ENCODE measurements at places on chromosomes 4 and X.

DNA sequence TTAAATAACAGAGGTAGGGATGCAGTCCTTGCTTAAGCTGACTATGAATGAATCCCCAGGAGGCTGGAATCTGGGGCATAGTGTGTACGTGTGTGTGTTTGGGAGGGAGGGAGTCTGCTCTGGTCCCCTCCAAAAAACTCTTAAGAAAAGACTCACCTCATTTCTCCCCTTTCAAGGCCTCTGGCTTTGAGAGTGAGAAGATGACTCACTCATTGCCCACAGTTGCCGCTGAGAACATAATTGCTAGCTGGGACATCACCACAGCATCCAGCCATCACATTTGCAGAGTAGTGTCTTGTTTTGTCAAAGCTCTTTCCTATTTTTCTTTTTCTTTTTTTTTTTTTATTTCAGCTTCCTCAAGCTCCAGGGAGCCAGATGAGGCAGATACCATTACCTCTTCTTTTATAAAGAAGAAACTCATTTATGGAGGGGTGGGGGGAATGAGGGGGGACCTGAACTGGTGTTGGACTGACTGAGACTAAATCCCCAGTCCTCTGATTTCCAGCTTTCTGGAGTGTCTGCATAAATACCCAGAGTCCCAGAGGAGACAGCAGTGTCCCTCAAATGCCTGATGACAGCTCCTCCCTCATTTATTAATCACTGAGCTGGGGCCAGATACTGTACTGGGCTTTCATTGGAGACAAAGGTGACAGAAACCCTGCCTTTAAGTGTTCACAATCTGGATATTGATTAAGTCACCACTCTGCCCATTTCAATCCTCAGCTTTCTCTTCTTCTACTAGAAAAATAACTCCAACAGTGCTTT is 61.9 kb upstream of the LAS1L start:
- no peak for DNase-seq

DNA sequence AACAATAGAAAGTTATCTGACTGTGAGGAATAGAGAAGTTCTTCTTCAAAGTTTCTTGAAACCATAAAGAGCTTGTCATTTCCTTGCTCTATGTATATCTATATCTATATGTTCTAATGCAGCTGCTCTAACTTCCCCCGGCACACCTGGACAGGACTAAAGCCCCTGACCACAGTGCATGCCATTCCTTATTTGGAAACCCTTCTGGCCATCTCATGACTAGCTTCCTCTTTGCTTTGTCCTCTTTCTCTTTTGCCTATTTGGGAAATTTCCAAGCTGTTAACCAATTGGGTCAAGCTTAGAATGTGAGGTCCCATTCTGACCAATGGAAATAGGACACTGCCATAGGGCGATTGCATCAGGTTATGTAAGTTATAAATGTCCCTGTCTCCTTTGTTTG is 1481.1 kb downstream of the STIM2 start:
- DNase-seq: no peak

DNA sequence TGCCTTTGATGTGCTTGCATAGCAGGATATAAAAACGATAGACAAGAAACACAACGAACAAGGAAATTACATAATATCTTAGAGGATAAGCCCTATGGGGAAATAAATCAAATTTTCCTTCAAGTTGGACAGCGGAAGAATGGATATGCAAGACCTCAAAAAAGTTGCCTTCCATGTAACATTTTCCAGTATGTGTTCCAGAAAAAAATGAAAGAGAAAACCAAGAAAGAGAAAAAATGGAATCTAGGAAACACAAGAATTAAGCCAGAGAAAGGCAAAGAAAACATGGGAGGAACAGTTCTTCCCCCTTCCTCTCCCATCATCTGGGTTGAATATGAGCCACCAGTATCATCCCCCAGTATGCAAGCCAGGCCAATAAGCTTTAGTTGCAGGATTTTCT is 34.6 kb upstream of the MID1 start:
- DNase-seq: no peak

DNA sequence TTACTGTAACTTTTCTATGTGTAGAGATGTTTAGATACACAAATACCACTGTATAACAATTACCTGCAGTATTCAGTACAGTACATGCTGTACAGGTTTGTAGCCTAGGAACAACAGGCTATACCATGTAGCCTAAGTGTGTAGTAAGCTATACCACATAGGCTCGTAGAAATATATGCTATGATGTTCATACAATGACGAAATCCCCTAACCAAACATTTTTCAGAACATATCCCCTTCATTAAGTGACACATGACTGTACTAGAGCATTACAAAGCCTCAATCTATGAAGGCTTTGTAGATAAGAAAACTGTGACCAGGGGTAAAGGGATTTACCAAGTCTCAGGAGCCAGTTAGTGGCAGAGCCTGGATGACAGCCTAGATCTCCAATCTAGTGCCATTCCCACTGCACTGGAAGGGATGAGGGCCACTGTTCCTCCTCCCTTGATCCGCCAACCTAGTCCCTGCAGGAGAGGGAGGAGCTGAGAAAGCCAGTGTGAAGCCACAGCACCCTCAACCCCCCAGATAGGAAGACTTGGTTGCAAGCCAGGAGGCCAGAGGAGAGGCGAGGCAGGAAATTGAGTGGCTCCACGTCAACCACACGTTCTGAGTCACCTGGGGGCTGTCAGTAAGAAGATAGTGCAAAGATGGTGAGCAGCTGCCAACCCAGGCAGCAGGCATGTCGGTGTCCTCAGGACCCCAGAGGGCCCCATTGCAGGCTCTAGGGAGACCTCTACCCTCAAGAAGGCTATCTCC is 227.7 kb downstream of the BCOR start:
- DNase-seq: no peak

GRCh38 chr4:14028862-14029261 is 401.3 kb upstream of the BOD1L1 start:
- DNase-seq: no peak

DNA sequence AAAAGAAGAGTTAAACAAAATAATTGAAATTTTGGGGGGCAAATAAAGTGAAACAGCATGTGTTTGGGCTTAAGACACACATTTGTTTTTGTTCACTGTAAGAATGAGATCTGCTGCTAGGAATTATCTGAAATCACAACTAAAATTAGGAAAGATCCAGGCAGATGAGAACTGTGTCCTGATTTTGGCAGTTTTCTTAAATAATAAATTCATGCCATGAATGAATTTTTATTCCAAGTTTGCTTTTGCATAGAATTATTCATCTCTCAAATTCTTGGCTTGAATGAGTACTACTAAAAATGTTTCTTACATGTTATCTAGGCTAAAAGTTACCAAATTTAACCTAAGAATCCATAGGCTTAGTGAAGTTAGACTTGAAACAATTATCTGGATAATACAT is 321.7 kb downstream of the ANK2 start:
- no peak for DNase-seq

- DNase-seq: no peak
Observed at GRCh38 chr4:98505992-98506391, 152.4 kb downstream of the TSPAN5 start.

DNA sequence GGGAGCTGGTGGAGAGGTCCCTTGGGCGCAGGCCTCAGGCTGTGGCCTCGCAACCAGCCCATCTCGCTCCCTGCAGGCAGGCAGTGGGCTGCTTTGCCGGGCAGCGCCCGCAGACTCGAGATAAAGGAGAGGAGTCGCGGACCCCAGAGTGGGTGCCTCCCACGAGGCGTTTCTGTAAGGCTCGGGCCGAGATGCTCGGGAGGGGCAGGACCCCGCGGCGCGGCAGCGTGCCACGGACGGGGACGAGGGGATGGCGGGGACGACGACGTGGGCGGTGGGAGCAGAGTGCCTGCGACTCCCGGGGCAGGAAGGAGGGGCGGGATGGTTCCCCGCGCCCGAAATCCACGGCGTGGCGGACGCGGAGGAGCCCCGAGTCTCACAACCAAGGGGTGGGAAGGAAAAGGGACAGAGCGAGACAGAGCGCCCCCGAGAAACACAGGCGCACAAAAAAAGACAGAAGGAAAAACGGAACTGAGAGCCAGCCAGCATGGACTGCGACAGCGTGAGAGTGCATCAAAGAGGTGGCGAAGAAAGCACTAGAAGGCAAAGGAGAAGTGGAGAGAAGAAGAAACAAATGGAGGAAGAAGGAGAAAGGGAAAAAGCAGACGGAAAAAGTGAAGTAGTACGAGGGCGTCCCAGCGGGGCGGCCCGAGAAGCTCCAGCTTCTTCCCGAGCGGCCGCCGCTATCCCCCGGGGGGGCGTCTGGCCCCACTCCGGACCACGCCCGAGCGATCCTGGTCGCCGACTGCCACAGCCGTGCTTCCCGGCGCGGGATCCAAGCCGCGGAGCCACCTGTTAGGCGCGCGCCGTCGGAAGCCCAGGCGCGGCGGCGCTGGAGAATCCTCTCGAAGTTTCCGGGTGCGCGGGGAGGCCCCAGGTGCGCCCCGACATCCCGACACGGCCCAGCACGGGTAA is 1.5 kb downstream of the BEND4 start:
- DNase-seq: no peak

DNA sequence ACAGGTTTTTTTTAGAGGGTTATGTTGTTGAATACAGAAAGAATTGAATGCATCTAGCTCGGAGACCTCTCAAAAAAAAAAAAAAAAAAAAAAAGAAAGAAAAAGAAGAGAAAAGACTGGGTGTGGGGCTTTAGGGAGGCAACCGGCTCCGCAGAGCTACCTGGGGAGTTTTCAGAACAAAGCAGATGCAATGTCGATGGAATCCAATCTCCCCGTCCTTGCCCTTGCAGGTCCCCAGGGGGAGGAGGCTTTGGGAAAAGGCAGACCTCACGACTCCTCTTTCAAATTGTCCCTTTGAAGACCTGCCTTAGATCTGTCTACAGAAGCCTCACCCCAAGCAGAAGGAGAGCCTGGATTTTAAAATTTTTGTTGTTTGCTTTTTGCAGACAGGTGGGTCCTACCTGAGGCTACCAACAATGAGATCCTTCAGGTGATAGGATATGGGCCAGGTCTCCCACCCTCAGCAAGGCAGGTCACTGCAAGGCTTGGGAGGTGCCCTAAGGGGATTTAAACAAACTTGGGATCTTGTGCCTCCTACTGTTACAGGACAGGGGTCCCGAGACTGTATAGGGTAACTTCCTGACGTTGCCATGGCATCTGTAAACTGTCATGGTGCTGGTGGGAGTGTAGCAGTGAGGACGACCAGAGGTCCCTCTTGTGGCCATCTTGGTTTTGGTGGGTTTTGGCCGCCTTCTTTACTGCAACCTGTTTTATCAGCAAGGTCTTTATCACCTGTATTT is 75.2 kb upstream of the PRKX start:
- DNase-seq: no peak

DNA sequence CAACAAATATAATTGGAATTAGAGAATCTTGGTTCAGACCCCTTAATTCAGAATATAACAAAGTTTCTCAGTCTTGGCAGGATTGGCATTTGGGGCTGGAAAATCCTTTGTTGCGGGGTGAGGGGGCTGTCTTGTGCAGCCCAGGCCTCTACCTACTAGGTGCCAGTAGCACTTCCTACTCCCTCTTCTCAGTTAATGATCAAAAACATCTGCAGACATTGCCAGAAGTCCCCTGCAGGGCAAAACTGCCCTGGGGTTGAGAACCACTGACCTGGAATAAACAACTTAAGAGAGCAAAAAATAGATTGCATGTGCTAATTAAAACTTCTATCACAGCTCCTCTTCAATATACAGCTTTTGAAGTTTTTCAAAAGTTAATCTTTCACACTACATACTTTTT is 36.7 kb upstream of the CXorf38 start:
- DNase-seq: no peak
